RKO (cell line): ENCODE measurements at places on chromosomes 2 and 18.
A peak's percentile ranks its signal among the peaks of the same experiment; 100 is the strongest.

DNA sequence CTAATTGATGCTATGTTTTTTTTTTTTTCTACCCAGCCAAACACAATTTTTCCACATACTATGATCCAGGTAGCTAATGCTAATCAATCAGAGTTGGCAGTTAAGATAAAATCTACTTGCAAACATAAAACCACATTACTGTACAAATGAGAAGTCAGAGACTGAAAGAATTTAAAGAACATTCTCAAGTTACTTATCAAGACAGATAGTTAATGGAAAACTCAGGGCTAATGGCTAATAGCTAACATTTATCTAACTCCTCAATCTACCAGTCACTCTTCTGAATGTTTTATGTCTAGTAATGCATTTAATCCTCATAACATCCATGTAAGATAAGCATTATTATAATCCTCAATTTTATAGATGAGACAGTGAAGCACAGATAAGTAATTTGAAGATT, 537.6 kb upstream of the SETBP1 start:
- DNase-seq = no peak

GRCh38 chr2:134367213-134367612, 113.3 kb downstream of the MGAT5 start:
- DNase-seq = no peak

- no peak for DNase-seq
Measured at GRCh38 chr2:218957671-218958070, 1.8 kb upstream of the CDK5R2 start.

GRCh38 chr18:80077873-80078272, 31.2 kb upstream of the ADNP2 start:
- DNase-seq = no peak

DNA sequence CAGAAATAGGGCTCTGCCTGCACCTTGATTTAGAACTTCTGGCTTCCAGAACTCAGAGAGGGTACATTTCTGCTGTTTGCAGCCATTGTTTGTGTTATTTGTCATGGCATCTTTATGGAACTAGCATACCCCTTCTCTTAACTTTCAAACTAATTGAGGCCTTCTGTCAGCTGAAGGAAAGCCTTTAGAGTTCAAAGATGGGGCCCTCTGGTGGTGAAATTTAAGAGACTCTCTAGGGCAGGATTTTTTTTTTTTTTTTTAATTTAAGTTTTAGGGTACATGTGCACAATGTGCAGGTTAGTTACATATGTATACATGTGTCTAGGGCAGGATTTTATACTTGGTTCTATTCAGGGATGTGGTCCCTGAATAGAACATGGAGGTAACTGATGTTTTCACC, 260.6 kb upstream of the LINC00305 start:
- DNase-seq = peak; percentile 47

GRCh38 chr18:9741793-9742523, 33.9 kb downstream of the RAB31 start:
- no peak for DNase-seq

DNA sequence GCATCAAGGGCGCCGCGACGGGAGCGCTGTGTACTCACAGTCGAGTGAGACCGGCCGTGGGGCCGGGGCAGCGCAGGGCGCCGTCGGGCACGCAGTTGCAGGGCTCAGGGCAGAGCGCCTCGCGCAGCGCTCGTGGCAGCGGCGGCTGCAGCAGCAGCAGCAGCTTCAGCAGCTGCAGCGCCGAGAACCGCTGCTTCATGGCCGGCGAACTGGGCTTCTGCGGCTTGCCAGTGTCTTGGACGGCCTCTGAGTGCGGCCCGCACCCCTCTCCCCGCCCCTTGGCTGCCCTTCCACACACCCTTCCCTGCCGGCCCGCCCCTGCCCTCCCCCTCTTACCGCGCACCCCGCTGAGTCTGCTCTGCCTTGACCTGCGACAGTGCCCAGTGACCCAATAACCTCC, at the start of gene LHCGR:
TSS of gene LHCGR (minus strand) at position 252 of the 400 bp plus-strand sequence. CDS start at position 199, 53 bp downstream.
- no peak for DNase-seq

DNA sequence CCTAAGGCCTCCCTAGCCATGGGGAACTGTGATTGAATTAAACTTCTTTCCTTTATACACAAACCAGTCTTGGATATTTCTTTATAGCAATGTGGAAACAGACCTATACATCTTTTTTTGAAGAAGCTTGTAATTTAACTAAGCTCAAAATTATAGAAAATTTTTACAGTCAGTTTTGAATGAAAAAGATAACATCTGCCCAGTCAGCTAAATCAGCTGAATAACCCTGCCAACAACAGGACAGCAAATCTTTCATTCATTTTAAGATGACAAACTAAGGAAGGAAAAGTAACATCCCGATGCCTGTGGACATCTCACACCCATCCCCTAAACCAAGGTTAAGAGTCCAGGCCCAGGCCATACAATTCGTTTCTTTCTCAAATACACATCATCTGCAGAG, 541.3 kb upstream of the SLC39A10 start:
- DNase-seq = no peak

DNA sequence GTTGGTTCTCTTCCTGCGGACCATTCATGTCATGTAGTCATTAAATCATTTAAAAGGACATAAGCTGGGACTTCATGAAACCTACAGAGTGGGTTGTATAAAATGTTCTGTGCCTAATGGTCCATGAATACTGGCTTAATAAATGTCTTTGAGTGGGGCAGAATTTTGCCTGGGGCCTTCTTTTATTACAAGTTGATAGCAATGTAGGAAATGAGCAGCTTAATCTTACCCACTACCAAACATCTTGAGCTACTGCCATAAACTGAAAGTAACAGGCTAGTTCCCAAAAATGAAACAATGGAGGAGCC, 130.9 kb downstream of the TMEM17 start:
- DNase-seq = no peak

- no peak for DNase-seq
Measured at GRCh38 chr2:95264624-95265023, 9.6 kb upstream of the PROM2 start.

- DNase-seq = peak; percentile 48
Measured at GRCh38 chr2:152097290-152097800, 1.5 kb downstream of the CACNB4 start.

DNA sequence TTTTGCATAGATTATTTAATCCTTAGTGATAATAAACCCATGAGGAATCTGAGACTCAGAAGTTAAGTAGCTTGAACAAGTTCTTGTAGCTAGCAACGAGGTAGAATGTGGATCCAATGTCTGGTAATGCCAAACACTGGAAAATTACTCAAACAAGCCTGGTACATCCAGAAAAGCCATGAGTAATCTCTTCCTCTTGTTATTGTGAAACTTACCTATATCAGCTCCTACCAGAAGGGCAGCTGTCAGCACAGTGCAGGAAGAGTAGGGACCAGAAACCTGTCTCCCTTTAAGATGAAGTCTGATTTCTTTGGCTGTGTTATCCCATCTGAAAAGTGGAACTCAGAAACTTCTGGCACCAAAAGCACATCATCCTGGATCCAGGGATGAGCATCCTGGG, 7.7 kb upstream of the SERPINB8 start:
- no peak for DNase-seq

- DNase-seq = no peak
Measured at GRCh38 chr18:42181474-42181873, 226.4 kb downstream of the PIK3C3 start.

DNA sequence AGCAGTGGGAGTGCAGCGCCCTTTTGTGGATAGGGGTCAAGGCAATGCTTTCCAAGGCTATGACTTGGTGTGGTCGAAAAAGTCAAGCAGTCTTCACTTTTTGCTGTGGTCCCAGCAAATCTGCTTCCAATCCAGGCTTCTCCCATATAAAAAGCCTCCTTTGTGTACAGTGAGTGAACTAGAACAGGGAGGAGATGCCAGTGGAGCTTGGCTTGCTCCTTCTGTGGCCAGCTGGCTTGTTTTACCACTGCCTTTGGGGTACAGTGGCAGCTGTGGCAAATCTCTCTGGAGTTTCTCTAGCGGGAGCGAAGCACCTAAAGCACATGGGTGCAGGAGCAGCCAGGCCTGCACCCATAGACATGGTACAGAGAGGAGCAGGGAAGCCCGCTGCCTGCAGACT, 103.5 kb downstream of the MSH2 start:
- no peak for DNase-seq

DNA sequence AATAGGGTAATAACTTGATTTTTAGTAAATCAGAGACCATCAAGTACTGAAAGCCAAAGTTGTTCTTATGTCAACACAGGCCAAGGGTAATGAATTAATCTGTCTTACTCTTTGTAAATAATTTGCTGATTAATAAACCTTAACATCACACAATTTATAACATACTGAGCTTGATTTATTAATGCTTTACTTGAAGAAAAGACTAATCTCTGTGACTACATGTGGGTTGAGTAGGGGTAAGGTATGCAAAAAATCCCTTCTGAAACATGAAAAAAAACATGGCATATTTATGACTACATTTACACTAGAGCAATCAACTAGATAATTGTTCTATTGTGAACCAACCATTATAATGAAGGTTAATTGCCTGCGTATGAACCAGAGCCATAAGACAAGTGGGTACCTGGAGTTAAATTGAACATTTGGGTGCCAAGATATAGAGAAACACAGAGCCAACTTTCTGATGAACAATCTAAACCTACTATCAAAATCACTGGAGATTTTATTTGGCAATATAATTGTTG, 67.7 kb upstream of the GRB14 start:
- DNase-seq = no peak

- DNase-seq = no peak
Measured at GRCh38 chr2:162072976-162073887, 783 bp downstream of the DPP4 start.

DNA sequence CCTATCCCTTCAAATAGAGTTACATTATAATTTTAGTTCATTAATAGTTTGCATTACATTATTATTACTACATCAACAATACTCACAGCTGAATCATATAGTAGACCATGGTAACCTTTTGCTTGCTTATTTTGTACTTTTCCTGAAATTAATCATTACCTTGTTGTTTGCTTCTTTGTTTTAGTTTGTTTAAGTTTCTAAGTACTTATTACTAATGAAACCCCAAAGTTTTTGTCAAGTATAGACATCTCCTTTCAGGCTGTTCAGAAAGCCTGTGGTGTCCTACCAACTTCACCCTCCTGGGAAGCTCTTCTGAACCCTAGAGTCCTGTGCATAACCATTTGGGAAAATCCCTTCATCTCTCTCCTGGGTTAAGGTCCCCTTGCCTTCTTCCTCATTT, 43.5 kb upstream of the LAPTM4A start:
- DNase-seq = no peak

- no peak for DNase-seq
Measured at GRCh38 chr2:144441711-144442141, 78.2 kb downstream of the ZEB2 start.

DNA sequence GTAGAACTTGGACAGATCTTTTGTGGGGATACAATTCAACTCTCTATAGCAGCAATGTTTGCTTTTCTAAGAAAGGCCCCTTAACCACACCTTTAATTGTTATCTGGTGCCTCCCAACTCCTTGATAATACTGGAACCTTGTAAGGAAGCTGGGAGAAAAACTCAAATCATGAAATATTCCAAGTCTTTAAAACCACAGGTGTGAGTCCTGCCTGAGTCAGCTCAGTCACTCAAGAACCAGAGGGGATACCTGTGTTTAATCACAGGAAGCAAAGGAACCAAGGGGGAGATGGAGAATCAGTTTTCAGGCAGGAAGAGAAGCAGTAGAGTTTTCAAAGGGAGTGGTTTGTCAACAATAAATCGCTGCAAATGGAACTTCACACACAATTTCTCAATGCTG, 159.9 kb downstream of the LAMA3 start:
- DNase-seq = no peak

DNA sequence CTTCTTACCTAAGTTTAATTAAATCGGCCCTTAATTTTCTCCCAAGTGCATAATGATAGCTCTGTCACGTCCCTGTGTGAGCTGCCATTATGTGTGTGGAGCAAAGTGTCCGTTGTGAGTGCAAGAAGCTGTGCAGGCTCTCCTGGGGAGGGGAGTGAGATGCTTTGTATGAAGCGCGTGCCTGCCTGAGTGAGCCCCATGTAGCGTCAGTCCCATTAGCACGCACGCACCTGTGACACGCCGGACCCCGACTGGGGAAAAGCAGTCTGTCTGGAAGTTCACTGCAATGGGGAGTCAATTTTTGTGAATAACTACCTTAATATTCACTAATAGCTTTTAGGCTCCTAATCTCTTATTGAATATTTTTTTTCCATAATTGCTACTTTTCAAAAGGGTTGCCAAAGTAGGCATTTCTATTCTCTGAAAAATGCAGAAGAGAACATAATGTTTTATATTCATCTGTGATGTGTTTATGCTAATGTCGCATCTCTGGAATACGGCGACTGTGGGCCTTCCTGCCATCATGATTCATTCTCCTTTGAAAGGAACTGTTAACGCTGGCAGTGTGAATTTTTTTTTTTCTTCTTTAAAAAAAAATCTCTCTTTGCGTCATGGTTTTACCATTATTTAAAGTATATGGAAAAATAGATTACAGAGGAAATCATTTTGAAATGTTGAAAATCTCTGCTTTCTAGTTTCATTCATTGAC, 157.7 kb downstream of the COL4A4 start:
- DNase-seq = no peak

GRCh38 chr2:132374961-132375360, 41.6 kb upstream of the GPR39 start:
- no peak for DNase-seq

- no peak for DNase-seq
Measured at GRCh38 chr2:216033403-216033802, 20.1 kb upstream of the MREG start.

- no peak for DNase-seq
Measured at GRCh38 chr2:176986487-176986886, 226.1 kb upstream of the HNRNPA3 start.

GRCh38 chr2:196407675-196408264, 231.7 kb upstream of the CCDC150 start:
- no peak for DNase-seq

DNA sequence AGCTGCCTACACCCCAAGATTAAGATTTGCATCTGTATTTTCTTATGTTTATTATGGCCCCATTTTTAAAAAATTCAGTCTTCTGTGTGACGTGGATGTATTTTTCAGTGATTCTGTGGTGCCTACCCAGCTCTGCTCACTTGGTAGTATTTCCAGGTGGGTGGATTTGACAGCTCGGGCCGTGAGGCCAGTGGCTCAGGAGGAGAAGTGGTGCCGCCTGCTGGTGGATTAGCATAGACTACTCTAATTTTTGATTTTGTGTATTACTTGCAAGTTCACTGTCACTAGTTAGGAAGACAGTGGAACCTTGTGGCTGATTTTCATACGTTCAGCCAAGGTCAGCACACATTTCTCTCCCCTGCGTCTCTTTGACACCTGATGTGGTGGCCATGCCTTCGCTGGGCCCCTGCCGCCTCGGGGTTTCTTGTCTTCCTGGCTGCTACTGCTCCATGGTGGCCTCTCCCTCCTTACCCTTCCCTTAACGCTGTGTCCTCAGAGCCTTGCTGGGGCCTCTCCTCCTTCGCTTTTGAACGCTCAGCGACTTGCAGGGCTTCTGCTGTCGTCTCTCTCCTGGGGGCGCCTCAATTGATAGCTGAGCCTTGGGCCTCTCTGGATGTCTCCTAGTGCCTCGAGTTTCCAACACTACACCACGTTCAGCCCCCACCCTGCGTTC, 89.4 kb downstream of the DGKD start:
- DNase-seq = peak; percentile 75

- no peak for DNase-seq
Measured at GRCh38 chr2:100856732-100857131, 36.8 kb downstream of the NPAS2 start.

GRCh38 chr2:46925474-46926351, 10.1 kb upstream of the MCFD2 start:
- no peak for DNase-seq
